ENCODE measurements at places on chromosomes 7 and 10.

- H3K27me3 ChIP-seq: no peaks in the 10 kb centered on the region
- DNase-seq: no peak
- no peak overlapping the region for H3K4me3 ChIP-seq
- H3K4me1 ChIP-seq: no peaks in the 10 kb centered on the region
- H3K36me3 ChIP-seq: no peaks in the 10 kb centered on the region
- no peak overlapping the region for H3K27ac ChIP-seq
Measured at GRCh38 chr7:115678086-115678982, 352.2 kb downstream of the TFEC start.

DNA sequence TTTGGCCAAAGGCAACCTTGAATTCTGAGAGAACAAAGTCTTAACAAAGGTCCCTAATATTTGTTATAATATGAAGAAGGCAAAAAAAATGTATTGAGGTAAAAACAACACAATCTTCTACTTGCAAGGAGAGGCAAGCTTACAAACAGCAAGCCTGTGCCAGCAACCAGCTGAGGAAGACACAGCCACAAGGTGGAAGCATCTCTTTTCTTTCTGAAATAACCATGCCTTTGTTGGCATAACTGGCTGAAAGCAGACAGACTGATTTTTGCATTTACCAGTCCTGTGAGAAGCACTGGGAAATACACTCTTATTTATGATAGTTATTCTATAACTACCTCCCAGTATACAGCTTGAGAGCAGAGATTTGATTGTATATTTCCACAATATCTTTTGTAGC is 292.0 kb downstream of the PHTF2 start:
- H3K27ac ChIP-seq: no peak overlapping the region
- no peaks in the 10 kb centered on the region for H3K36me3 ChIP-seq
- no peaks in the 10 kb centered on the region for H3K4me1 ChIP-seq
- no peak overlapping the region for H3K4me3 ChIP-seq
- H3K27me3 ChIP-seq: no peaks in the 10 kb centered on the region

GRCh38 chr10:77513220-77513619 is 124.4 kb downstream of the KCNMA1 start:
- H3K36me3 ChIP-seq: no peaks in the 10 kb centered on the region
- no peak for DNase-seq
- peaks cover 23% of the 10 kb centered on the region for H3K4me1 ChIP-seq
- peaks cover 6% of the 10 kb centered on the region for H3K27me3 ChIP-seq

- DNase-seq: no peak
- H3K27ac ChIP-seq: no peak overlapping the region
- H3K4me3 ChIP-seq: no peak overlapping the region
- H3K4me1 ChIP-seq: peaks cover 3% of the 10 kb centered on the region
- H3K36me3 ChIP-seq: peaks cover 20% of the 10 kb centered on the region
Measured at GRCh38 chr7:102460467-102460866, 4.2 kb downstream of the ALKBH4 start.

- DNase-seq: no peak
- no peaks in the 10 kb centered on the region for H3K4me1 ChIP-seq
- no peaks in the 10 kb centered on the region for H3K36me3 ChIP-seq
- no peak overlapping the region for H3K27ac ChIP-seq
- H3K27me3 ChIP-seq: no peaks in the 10 kb centered on the region
Measured at GRCh38 chr7:123774496-123774895, 25.7 kb upstream of the WASL start.

- H3K4me1 ChIP-seq: no peaks in the 10 kb centered on the region
- no peaks in the 10 kb centered on the region for H3K36me3 ChIP-seq
- DNase-seq: no peak
- H3K27ac ChIP-seq: no peak overlapping the region
Measured at GRCh38 chr7:54429111-54429510, 113.1 kb upstream of the VSTM2A start.

DNA sequence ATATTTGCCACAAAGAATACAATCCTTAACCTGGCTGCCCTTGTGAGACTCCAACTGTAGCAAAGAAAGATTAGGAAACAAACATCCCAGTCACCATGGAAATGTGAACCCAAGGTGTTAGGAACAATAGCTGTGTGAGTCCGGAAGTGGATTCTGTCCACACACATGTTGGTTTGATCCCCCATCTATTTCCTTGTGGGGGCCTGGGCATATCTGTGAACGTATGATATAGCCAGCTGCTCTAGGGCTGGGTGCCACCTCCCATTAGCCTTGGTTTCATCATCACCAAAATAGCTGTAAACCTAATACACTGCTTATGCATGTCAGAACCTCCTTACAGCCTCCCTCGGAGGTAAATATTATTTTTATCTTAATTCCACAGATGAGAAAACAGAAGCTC is 26.4 kb downstream of the GRK5 start:
- no peak overlapping the region for H3K4me3 ChIP-seq
- H3K27ac ChIP-seq: no peak overlapping the region

DNA sequence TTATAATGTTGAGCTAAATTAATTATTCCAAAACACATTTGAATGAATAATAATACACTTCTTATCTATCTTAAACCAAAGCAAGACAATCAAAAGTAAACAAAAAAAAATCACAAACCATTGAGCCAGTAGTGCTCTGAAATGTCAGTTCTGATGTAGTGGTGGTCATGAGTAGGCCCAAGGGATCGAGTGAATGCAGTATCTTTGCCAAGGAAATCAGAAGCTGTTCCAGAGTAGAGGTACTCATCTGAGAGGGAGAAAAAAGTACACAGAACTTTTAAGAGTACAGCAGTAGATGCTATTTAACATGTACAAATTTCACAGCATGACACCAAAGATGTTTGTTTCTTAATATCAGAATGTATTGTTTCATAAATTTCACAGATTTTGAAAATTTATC is 121.5 kb downstream of the SEMA3D start:
- no peak for DNase-seq
- H3K27ac ChIP-seq: no peak overlapping the region
- H3K27me3 ChIP-seq: no peaks in the 10 kb centered on the region
- no peaks in the 10 kb centered on the region for H3K36me3 ChIP-seq
- H3K4me3 ChIP-seq: no peak overlapping the region
- peaks cover 29% of the 10 kb centered on the region for H3K4me1 ChIP-seq

GRCh38 chr7:3204526-3204925 is 96.5 kb upstream of the SDK1 start:
- no peaks in the 10 kb centered on the region for H3K4me1 ChIP-seq
- H3K27me3 ChIP-seq: no peaks in the 10 kb centered on the region
- no peak overlapping the region for H3K27ac ChIP-seq
- no peaks in the 10 kb centered on the region for H3K36me3 ChIP-seq
- DNase-seq: no peak
- no peak overlapping the region for H3K4me3 ChIP-seq

- no peak for DNase-seq
- no peaks in the 10 kb centered on the region for H3K27me3 ChIP-seq
- H3K4me1 ChIP-seq: peaks cover 24% of the 10 kb centered on the region
- H3K4me3 ChIP-seq: no peak overlapping the region
Measured at GRCh38 chr7:93014410-93014809, 103.4 kb downstream of the SAMD9 start.

- H3K4me3 ChIP-seq: peak overlapping the region; percentile 67
- H3K4me1 ChIP-seq: peaks cover 11% of the 10 kb centered on the region
- H3K36me3 ChIP-seq: no peaks in the 10 kb centered on the region
- peaks cover 17% of the 10 kb centered on the region for H3K27me3 ChIP-seq
- H3K27ac ChIP-seq: peak overlapping the region; percentile 93
- DNase-seq: no peak
Measured at GRCh38 chr7:106111655-106112117, 426 bp downstream of the SYPL1 start.

DNA sequence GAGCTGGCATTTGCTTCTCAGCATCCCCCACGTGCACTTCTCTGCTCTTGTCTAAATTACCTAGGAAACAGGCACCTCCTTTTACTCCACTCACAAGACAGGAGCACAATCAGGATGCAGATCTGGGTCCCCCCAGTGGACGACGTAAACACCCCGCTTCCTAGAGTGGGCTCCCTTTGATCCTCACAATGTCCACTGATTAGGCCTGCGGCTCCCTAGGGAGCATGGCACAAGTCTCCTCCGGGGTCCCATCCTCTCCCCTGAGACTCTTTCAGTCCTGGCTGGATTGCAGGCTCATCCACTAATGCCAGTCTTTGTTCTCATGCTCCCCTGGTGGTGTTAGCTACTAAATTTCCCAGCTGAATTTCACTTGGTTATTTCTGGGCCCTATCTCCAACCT is 98.3 kb downstream of the GLI3 start:
- H3K27me3 ChIP-seq: no peaks in the 10 kb centered on the region
- no peak for DNase-seq
- peaks cover 13% of the 10 kb centered on the region for H3K4me1 ChIP-seq
- no peak overlapping the region for H3K4me3 ChIP-seq
- peaks cover 9% of the 10 kb centered on the region for H3K36me3 ChIP-seq
- peak overlapping the region; percentile 6 for H3K27ac ChIP-seq

DNA sequence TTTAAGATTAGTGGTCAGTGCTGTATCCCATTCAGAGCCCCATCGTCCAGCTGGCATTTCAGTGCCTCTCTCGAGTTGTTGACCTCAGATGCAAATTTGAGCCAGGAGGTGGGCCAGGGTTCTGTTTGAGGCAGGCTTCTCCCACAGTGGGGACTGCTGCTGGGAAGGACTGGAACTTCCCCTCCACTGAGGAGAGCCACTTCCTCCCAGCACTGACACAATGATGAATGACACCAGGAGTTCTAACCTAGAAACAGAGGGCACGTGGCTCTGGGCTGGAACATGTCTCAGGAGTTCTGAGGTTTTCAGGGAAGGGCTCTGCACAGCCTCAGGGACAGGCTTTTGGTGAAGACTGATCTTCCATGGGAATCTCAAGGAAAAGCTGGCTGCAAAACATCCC is 18.3 kb upstream of the BTBD16 start:
- H3K36me3 ChIP-seq: peaks cover 16% of the 10 kb centered on the region
- no peak overlapping the region for H3K27ac ChIP-seq
- H3K27me3 ChIP-seq: no peaks in the 10 kb centered on the region
- H3K4me1 ChIP-seq: no peaks in the 10 kb centered on the region
- no peak for DNase-seq
- H3K4me3 ChIP-seq: no peak overlapping the region

DNA sequence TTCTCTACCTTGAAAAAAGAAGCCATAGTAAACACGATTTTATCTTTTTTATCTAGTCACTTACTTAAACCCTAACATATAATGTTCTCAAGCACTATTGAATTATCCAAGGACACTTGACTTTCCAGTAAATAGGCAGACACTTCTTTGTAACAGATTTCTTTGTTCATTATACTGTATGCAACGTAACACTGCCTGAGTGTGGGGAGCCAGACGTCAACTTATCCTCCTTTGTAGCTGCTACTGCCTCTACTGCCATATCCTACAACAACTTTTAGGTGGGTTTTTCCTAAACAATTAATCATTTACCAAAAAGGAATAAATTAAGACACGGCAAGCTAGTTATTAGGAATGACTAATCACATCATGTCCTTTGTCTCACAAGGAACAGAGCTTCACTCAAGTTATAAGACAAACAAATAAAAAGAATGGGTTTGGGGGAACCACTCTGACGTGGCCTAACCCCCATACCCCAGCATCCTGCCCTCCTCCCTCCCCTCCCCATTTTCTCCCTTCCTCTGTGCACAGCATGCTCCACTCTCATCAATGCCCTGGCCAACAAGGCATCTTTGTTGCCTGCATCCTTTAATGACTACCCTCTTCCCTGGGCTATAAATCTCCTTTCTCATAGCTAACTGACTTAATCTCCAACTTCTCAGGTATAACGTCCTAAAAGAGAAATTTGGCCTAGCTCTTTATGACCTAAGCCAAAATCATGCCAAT is 43.3 kb downstream of the DOCK4 start:
- no peaks in the 10 kb centered on the region for H3K27me3 ChIP-seq
- H3K4me1 ChIP-seq: peaks cover 19% of the 10 kb centered on the region
- no peak overlapping the region for H3K4me3 ChIP-seq

- no peak within 1 kb of the TSS for H3K27ac ChIP-seq
- H3K4me1 ChIP-seq: no peaks in the 10 kb centered on the region
- no peaks in the 10 kb centered on the region for H3K36me3 ChIP-seq
- peak within 1 kb of the TSS; percentile 69 for H3K4me3 ChIP-seq
Measured at GRCh38 chr7:99928994-99929729, at the start of gene GJC3. Gene GJC3, minus strand, starts transcription at chr7:99929620. Its CDS starts 0 bp downstream, at chr7:99929620.

DNA sequence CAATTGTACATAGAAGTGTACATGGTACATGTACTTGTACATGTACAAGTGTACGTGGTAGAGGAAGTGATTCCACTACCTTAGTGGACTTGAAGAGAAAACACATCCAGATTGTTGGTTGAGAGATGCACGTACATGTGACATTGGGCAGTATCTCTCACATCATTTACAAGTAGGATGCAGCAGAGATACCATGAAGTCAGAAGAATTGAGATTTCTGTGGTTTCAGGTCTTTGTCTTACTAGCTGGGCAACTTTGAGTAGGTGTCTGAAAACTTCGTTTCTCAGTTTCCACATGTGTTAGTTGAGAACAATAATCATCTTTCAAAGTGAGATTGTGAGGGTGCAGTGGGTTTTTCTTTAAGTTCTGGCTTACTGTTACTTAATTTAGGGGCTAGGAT is 21.5 kb downstream of the CLDN12 start:
- no peak overlapping the region for H3K27ac ChIP-seq
- H3K4me1 ChIP-seq: no peaks in the 10 kb centered on the region
- H3K27me3 ChIP-seq: no peaks in the 10 kb centered on the region
- DNase-seq: no peak
- no peak overlapping the region for H3K4me3 ChIP-seq

GRCh38 chr10:48605786-48606529 is 1.1 kb upstream of the ARHGAP22 start:
- no peak for DNase-seq
- H3K4me1 ChIP-seq: no peaks in the 10 kb centered on the region
- no peak overlapping the region for H3K4me3 ChIP-seq
- H3K27ac ChIP-seq: no peak overlapping the region

DNA sequence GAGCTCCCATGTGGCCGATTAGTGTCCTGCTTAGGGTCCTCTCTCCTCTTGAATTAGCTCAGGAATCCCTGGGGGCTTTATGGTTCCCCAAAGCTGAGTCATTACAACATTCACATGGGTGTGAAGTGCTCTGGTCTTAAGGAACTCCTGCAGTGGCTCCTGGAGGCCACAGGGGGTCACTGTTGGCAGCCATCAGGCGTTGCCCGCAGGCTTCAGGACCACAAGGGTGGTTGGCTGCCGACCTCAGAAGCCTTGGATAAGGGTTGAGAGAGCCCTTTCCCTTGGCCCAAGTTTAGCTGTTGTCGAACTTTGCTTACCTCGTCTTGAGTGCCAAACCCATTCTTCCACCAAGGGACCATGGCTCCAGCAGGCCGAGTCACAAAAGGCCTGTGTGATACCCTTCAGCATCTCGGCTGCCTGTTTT is 61.7 kb downstream of the SH2D4B start:
- peak; percentile 63 for DNase-seq
- peaks cover 2% of the 10 kb centered on the region for H3K4me1 ChIP-seq
- H3K36me3 ChIP-seq: no peaks in the 10 kb centered on the region
- H3K4me3 ChIP-seq: no peak overlapping the region

DNA sequence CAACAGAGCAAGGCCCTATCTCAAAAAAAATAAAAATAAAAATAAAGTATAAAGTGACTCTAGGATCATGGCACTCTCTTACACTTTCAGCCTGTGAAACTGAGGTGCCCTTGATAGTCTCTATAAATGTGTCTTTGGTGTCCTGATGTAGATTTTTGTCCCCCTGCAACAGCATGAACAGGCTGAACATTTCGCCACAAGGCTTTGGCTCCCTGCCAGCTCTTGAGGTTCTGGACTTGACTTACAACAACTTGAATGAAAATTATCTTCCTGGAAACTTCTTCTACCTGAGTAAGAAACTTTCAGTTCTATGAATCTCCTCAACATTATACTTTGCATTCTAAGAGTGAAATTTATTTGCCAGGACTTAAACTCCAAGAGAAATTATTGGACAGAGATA is 48.1 kb upstream of the BMS1 start:
- H3K27ac ChIP-seq: no peak overlapping the region
- H3K4me3 ChIP-seq: no peak overlapping the region
- no peaks in the 10 kb centered on the region for H3K27me3 ChIP-seq

Measured in neuronal stem cell (in vitro differentiated cells).